ENCODE measurements at places on chromosomes 16 and 17. TPM values are rescaled to one million over a fixed set of nuclear protein-coding genes. Genes with fewer than 3 reads are reported as not detected.

The PYY gene
- total RNA-seq = not detected

The TMEM114 gene
- total RNA-seq = not detected

The GP1BA gene
- total RNA-seq = 0.55 TPM

The TMIGD1 gene
- not detected for total RNA-seq

The TPSD1 gene
- 9.4 TPM for total RNA-seq

The CDK3 gene
- 9.6 TPM for total RNA-seq

The JPH3 gene
- 0.29 TPM for total RNA-seq

The CRYM gene
- 4.8 TPM for total RNA-seq

The AANAT gene
- not detected for total RNA-seq

The HAS3 gene
- total RNA-seq = 8.2 TPM

The SCARF1 gene
- 48.5 TPM for total RNA-seq

The CA10 gene
- not detected for total RNA-seq

The DOK4 gene
- 55.1 TPM for total RNA-seq

The HCRT gene
- total RNA-seq = not detected

The CRISPLD2 gene
- total RNA-seq = 61.9 TPM

The ABCC12 gene
- total RNA-seq = not detected

The PDIA2 gene
- 0.96 TPM for total RNA-seq

The SPNS2 gene
- total RNA-seq = 67.0 TPM
